ENCODE measurements at places on chromosomes 7 and 10.

DNA sequence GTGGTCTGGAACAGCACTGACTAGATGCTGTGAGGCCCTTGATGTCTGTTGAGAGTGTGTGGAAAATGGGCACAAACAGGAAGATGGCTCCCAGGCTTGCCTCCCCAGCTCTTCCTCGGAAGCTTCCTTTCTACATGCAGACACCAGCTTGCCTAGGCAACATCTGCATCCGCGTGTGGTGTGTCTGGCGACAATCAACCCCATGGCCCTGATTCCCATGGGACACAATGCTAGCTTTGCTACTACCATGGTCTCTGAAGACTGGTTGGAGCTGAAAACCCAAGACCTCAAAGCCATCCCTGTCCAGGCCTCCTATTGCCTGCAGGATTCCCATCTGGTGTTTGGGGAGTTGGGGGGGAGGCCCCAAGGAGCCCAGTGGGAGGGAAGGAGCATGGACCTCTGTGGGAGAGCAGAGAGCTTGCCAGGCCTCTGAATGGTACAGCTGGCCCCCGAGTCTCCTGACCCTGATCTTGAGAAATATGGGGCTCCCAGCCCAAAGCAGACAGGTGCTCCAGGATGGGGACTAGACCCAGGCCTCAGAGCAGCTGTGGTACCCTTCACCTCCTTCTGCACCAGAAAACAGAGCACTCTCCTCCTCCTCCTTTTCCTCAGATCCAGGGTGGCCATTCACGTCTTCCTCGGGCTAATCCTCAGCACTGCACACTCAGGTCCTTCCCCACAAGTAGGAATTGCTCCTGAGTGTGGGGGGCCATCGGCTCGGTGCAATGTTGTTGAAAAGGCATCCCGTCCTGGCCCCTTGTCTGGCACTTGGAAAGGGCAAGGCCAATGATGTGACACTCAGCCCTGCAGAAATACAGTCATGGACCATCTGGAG, 57.6 kb downstream of the ARHGAP22 start:
- no peak for DNase-seq

DNA sequence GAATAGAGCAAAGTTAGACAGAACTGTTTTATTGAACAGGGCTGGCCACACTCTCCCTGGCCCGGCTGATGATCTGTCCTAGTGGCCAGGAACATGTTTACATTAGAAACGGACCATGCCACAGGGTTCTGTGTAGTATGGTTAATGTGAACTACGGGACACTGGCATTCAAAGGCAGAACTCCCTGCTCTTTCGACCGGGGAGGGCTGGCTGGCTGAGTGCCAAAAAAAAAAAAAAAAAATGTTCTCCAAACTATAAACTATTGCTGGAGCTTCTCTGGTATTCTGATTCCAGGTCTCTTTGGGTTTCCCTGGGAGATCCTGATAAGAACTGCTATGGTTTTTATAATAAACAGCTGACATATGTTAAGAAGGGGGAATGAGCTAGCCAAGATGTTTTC, 1262.6 kb upstream of the SORCS1 start:
- DNase-seq, result no peak

- no peak for DNase-seq
Measured at GRCh38 chr7:116598278-116598677, 73.4 kb downstream of the CAV1 start.

DNA sequence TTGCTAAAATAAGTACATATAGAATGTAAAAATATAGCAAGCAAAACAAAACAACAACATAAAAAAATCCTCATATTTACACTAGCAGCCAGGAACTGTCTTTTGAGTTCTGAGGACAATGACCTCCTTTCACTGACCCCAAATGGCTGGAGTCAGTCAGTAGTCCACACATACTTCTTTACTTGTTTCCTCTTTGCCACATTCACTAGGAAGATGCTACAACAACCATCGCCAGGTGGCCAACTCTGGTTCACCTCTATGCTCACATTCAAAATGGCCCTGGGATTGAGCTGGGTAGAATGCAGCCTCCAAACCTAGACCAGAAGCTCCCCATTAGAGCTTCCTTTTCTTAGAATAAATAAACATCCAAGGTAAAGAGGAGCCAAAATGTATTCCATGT, 356.2 kb downstream of the PLXNA4 start:
- no peak for DNase-seq

GRCh38 chr10:58384544-58384998, 639 bp upstream of the TFAM start:
- no peak for DNase-seq

- DNase-seq, result no peak
Measured at GRCh38 chr10:109202111-109202510, 721.2 kb downstream of the XPNPEP1 start.

- no peak for DNase-seq
Measured at GRCh38 chr10:7622969-7623368, 43.8 kb downstream of the ITIH5 start.

GRCh38 chr7:23622506-23622925, 25.3 kb downstream of the CCDC126 start:
- DNase-seq, result no peak

DNA sequence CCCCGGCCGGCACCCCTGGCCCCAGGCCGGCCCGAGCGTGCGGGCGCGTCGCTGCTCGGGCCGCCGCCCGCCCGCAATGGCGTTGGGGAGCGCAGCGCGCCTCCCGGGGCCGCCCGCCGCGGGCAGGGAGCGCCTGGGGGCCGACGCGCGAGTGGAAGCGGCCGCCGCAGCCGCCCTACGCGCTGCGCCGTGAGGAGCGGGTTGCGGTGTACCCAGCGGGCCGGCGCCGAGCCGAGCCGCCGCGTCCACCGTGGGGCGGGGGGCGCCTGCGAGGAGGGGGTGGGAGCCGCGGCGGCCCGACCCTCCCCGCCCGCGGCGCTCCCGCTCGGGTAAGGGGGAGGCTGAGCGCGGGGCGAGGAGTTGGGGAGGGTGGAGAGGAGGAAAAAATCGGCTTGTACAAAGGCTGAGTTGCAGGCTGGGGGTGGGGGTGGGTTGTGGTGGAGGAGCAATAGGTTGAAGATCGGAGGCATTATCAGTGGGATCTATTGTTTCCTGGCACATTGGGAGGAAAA, 473 bp downstream of the PPP1R9A start:
- DNase-seq, result no peak

DNA sequence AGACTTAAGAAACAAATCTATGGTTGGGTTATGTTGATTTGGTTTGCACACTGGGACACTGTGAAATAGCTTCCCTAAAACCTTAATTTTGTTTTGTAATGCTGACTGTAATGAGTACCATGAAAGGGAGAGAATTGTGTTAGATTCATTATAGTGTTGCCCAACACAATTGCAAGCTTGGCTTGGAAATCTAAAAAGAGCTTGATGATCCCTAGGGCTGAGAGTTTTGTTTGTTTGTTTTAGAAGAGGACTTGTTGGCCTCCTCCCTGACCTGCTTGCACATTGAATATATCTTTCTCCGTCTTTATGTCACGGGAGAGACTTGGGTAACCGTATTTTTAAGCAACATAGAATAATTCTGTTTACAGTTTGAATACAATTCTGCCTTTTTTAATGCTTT, 410.1 kb downstream of the ARL4A start:
- no peak for DNase-seq

DNA sequence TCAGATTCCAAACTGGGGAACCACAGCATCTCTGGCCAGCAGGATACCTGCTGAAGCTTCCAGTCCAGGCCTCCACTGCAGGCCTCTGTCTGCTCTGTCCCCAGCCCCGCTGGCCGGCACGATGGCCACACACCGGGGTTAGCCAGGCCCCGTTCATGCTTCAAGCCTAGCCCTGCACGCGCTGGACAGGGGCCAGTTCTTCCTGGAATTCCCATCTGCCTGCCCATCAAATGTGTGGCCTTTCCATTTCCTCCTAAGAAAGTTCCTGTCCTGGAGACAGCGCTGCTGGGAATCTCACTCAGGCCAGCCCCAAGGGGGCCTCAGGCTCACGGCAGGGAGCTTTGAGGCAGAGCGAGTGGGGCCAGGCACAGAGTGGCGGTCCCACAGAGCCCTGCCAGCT, 18.0 kb downstream of the SH2B2 start:
- DNase-seq, result no peak

DNA sequence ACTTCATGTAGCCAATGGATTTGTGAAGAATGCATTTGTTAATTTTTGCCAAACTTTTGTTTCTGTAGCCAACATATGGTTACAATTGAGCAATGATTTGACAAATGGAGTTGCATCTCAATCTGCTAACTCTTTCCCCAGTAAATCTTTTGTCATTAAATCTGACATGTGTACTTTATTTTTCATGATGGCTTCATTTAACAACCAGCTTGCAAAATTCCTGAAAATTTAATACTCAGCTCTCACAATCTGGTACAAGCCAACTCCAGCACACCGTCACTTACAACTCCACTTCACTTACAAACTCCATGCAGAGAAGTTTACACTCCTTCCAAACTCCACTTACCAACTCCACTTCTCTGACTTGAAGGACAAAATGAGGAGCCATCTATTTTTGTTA, 26.5 kb upstream of the HIBADH start:
- no peak for DNase-seq

GRCh38 chr7:13197501-13197900, 510.1 kb downstream of the ARL4A start:
- no peak for DNase-seq

- no peak for DNase-seq
Measured at GRCh38 chr10:118792526-118792925, 37.8 kb upstream of the CACUL1 start.

DNA sequence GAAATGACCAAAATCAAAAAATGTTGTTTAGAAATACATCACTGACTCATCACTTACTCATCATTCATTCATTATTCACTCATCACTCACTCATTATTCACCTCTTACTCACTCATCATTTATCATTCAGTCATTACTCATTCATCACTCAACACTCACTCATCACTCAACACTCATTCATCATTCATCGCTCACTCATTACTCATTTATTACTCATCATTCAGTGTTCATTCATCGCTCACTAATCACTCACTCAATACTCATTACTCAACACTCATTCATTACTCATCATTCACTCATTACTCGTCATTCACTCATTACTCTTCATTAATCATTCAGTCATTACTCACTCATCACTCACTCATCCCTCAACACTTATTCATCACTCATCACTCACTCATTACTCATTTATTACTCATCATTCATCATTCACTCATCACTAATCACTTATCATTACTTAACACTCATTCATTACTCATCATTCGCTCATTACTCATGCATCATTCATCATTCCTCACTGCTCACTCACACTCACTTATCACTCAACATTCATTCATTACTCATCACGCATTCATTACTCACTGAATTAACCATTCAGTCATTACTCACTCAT, 238.5 kb downstream of the ADARB2 start:
- DNase-seq, result no peak

DNA sequence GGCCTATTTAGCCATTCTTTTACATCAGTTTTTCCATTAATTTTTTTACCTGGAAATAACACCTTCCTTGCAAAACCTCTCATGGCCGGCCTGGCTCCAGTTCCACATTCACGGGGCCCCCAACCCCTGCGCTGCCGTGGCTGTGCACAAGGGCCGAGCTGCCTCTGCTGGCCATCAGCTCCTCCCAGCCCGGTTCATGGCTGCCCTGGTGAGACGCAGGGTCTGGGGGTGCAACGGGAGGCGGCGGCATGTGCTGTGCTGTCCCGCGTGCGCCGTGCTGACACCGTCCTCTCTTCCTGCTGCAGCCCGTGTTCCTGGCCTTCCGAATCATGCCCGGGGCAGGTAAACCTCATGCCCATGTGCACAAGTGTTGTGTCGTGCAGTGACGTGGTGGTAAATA, 4.4 kb downstream of the NKX6-2 start:
- no peak for DNase-seq

- no peak for DNase-seq
Measured at GRCh38 chr7:518630-519483, 789 bp downstream of the PDGFA start.

DNA sequence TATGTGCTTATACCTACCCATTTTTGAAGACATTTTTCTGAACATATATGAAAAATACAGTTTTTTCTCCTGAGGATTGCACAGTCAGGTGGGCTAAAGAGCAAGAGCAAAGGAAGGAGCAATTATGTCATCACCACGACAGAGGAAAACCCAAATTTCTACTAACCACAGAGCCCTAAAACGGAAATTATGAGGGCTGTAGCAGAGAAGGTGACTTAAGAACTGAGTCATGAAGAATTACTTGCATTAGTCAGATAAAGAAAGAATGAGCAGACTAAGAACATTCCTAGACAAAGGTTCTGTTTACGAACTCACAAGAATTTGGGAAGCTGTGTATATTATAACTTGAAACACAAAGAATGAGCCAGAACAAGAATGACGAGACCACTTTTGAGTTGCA, 974.4 kb downstream of the NXPH1 start:
- DNase-seq, result no peak

DNA sequence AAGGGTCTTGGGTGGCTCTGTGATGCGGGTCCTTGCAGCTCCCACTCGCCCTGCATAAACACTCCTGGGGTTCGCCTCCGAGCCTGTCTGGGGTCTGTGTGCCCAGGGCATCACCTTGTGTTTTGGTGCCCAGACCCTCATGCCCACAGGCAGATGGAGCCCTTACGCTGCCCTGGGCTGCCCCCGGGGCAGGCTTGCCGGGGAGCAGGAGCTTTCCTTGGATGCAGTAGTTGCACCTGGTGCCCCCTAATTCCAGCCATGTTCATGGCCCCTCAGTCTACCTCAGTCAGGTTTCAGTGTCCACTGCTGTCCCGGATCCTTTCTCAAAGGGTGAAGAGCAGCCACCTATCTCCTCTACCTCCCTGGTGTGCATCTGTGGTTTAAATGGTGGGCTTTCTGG, 396.0 kb downstream of the PTPRN2 start:
- DNase-seq, result no peak

DNA sequence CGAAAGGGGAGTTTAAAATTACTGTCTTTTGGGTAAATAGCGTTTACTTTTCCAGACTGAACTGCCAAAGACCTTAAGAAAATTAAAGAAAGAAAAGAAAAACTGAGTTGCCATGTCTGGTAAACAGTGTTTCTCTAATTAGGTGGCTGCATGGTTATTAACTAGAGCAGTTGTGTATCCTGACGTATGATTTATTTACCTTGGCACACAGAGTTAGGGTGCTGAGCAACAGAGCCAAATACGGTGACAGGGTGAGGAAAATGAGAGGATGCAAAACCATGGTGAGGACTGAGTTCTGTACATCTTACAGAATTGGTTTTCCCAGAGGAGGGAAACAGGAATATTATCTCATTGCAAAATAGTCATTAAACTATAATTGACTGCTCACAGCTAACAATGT, 546.4 kb upstream of the FZD8 start:
- DNase-seq, result no peak

- DNase-seq, result peak; percentile 36
Measured at GRCh38 chr7:24665564-24666294, 91.5 kb downstream of the GSDME start.

DNA sequence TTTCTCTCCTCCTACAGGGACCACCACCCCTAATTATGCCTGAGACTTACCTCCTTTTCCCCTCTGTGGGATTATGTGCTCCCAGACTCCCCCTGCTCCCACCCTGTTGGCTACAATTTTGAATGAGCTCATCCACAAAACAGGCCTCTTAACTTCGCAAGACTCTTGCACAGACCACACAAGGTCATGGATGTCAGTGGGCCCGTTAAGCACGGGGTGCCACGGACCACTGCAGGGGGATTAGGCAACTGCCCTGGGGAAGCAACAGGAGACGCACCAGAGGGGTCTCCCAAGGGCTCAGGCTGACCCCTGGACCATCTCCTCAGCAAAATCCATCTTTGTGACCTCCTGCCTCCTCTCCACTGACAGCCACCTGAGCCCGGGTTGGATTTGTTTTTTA, 42.1 kb upstream of the COL13A1 start:
- DNase-seq, result no peak

Data from NCI-H2029 treated with DMSO at 0.1 percent for 48 hours (cell line).